Stimulated activated CD8-positive, alpha-beta memory T cell treated with anti-CD3 and anti-CD28 coated beads, Interleukin-4, amount 100 ng/mL, for 1 hour (primary cell): ENCODE measurements at places on chromosomes 4 and X.

- DNase-seq, result no peak
Measured at GRCh38 chr4:74370912-74371311, 6.0 kb downstream of the EREG start.

- DNase-seq, result no peak
Measured at GRCh38 chr4:177441061-177441802, 1.0 kb downstream of the AGA start.

- DNase-seq, result no peak
Measured at GRCh38 chr4:6087669-6088341, 69.6 kb upstream of the C4orf50 start.

GRCh38 chr4:39631700-39632079, 7.0 kb downstream of the SMIM14 start:
- DNase-seq, result no peak

GRCh38 chr4:182778222-182778982, 138.8 kb downstream of the DCTD start:
- no peak for DNase-seq

- DNase-seq, result no peak
Measured at GRCh38 chr4:19241895-19242294, 1009.8 kb upstream of the SLIT2 start.

GRCh38 chr4:78904143-78904542, 35.1 kb downstream of the PAQR3 start:
- no peak for DNase-seq

- DNase-seq, result no peak
Measured at GRCh38 chrX:150229030-150229429, 134.1 kb upstream of the MAMLD1 start.

GRCh38 chrX:49282647-49283011, 13.0 kb downstream of the PPP1R3F start:
- no peak for DNase-seq

DNA sequence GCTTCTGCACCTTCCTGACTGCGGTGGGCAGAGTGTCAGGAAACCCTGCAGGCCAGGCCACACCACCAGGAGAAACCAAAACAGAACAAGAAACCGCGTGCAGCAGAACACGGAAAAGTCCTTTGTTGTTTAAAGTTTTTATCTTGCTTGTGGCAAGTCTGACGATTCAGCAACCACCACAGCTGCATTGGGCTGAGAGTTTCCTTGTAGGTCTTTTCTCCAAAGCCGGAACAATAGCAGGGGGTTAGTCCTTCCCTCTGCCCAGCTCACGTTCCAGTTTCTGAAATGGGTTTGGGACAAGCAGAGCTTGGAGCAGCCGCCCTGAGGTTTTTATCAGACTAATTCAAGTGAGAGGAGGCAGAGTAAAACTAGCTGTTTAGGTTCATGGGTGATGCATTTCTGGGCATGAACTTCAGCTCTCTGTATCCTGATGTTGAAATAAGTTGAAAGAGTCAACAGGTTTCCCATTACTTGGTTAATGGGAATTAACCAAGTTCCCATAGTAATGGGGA, 216.9 kb downstream of the PTTG2 start:
- no peak for DNase-seq

- no peak for DNase-seq
Measured at GRCh38 chr4:183852910-183853547, 52.1 kb upstream of the STOX2 start.

GRCh38 chr4:158131027-158131426, 41.8 kb downstream of the GASK1B start:
- DNase-seq, result no peak

GRCh38 chr4:76689145-76689817, 208.7 kb downstream of the SOWAHB start:
- no peak for DNase-seq

- no peak for DNase-seq
Measured at GRCh38 chr4:145285928-145286327, 105.5 kb upstream of the OTUD4 start.
